ENCODE measurements at places on chromosomes 2 and 18. TPM values are rescaled to one million over a fixed set of nuclear protein-coding genes. Genes with fewer than 3 reads are reported as not detected.
A peak's percentile ranks its signal among the peaks of the same experiment; 100 is the strongest.

DNA sequence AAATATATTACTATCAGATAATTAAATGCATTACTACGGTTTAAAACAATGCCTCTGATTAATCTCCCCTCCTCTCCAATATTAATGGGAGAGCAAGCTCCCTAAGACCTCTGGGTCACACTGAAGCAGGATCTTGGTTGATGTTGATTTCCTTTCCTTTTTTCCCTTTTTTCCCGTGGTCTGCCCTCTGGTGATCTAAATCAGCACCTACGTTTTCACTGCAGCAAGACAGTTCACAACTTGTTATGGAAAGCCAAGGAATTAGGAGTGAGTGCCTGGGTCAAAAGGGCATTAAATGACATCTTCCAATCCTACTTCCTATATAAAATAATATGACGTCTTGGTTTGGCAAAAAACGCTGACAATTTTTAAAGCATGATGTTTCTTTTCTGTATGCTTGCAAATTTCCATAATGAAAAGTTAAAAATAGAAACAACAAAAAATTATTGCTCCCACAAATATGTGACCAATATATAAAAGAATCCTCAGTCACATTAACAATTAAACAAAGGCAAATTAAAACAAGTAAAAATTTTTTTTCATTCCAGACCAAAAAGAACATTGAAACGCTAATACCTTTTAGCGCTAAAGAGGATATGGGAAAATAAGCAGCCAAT is 7.9 kb upstream of the CFAP36 start:
- DNase-seq, result no peak

- no peak for DNase-seq
Measured at GRCh38 chr18:75297731-75298130, 87.1 kb downstream of the TSHZ1 start.

Gene MFF
- 63.5 TPM for total RNA-seq

- DNase-seq, result no peak
Measured at GRCh38 chr18:46346213-46346612, 242.0 kb downstream of the HAUS1 start.

GRCh38 chr2:97726261-97727064 is 13.1 kb downstream of the ZAP70 start:
- DNase-seq, result no peak

DNA sequence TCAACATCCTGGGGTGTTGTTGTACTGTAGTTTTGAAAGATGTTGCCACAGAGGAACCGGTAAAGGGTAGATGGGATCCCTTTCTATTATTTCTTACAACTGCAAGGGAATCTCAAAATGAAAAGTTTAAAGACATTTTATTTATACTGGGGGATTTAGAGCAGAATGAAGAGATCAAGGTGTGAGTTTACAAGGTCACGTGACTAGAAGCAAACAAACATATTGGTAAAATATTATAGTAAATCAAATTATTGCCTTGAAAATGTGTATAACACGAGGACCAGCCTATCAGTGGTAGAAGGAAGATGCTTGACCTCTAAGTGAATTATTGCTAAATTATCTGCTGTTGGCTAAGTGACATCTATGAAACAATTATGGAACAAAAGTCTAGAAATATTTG is 97.2 kb downstream of the SMIM21 start:
- DNase-seq, result no peak

Gene ANKRD30B
- total RNA-seq, result not detected

GRCh38 chr2:231163414-231164095 is 34.9 kb upstream of the ARMC9 start:
- DNase-seq, result no peak

DNA sequence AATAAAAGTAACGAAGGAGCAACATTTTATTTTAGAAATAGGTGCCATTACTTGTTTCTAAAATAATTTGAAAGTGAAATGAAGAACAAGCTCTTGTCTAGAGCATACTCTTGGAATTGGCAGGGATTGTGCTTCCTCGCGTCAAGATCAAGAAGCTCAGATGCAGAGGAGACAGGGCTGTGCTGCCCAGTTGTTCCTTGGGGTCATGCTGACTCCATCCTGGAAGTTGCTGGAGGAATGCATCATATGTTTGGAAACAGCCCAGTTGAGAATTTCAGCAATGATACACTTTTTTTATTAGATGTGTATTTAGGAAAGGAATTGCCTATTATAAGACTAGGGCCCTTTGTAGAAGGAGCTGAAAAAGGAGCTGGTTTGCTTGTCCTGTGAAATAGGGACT is 17.2 kb downstream of the LTBP1 start:
- no peak for DNase-seq

Gene TEX44
- not detected for total RNA-seq

DNA sequence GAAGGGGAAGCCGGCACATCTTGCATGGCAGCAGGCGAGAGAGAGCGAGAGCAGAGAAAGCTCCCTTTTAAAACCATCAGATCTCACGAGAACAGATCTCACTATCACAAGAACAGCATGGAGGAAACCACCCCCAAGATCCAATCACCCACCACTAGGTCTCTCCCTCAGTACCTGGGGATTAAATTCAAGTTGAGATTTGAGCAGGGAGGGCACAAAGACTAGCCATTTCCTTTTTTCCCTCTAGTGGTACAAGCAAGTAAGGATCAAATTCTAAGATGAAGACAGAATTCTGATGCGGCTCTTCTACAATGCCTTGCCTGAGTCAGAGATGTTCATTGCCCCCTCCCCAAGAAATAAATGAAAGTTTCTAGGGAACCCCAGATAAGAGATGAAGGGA is 45.6 kb upstream of the ANKRD44 start:
- no peak for DNase-seq

DNA sequence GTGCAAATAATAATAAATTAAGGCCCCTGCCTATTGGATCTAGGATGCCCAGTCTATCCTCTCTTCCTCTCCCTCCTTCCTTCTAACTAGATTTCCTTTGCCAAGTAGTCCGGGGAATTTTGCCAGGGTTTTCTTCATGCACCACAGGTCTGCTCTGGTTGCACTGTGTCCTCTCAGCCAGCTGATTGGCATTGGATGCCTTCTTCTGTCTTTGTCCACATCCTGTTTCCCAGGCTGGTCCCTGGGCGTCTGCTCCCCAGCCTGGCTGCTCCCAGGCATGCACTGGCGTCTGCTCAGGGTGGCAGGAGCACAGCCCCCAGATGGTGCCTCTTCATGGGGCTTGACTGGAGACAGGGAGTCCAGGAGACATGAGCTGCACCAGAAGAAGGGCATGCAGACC is 66.4 kb downstream of the GALR1 start:
- no peak for DNase-seq

DNA sequence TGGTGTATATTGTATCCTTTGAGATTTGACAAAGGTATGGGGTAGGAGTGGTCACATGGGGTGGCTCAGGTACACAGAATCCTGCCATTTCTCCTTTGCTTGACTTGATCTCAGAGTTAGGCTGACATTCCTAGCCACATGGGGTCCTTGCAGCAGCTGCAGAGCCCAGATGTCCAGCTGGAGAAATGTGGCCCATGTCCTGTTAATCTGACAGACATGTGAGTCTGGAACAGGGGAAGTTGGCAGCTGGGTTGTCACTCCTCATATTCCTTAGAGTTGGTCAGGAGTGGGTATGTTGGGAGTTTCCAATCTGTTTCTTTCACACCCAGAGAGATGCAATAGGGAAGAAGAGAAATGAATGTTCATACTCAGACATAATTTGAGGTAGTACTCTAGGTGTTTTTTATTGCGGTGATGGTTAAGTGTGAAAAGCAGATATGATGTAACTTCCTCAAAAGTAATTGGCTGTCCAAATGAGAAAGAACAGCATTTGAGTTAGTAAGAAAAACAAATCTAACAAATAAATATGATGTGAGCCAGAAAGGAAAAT is 402.6 kb upstream of the MEIS1 start:
- no peak for DNase-seq

Gene DHRS9
- total RNA-seq, result 0.34 TPM

- DNase-seq, result no peak
Measured at GRCh38 chr2:164178835-164179465, 442.3 kb downstream of the GRB14 start.

DNA sequence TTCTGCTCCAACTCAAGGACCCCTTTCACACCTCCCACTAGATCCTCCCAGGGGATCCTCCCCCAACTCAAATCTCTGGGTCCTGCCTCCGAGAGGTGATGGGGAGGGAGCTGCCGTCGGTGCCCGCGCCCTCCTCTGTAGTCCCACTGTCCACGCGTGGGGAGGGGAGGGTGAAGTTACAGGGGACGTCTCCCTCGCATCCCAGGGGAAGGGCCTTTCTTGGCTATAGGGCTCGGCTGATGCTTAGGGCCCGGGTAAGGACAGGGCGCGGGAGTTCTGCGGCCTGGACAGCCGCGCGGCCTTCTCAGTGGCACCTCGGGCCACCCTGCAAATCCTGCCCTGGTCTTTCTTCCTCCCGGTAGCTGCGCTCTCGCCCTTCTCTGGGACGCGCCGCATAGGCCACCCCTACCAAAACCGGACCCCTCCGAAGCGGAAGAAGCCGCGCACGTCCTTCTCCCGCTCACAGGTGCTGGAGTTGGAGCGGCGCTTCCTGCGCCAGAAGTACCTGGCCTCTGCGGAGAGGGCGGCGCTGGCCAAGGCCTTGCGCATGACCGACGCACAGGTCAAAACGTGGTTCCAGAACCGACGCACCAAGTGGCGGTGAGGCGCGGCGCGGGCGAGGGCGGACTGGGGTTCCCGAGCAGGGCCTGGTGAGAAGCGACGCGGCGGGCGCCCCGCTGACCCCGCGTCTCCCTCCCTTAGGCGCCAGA is 1.2 kb downstream of the TLX2 start:
- DNase-seq, result peak; percentile 49

DNA sequence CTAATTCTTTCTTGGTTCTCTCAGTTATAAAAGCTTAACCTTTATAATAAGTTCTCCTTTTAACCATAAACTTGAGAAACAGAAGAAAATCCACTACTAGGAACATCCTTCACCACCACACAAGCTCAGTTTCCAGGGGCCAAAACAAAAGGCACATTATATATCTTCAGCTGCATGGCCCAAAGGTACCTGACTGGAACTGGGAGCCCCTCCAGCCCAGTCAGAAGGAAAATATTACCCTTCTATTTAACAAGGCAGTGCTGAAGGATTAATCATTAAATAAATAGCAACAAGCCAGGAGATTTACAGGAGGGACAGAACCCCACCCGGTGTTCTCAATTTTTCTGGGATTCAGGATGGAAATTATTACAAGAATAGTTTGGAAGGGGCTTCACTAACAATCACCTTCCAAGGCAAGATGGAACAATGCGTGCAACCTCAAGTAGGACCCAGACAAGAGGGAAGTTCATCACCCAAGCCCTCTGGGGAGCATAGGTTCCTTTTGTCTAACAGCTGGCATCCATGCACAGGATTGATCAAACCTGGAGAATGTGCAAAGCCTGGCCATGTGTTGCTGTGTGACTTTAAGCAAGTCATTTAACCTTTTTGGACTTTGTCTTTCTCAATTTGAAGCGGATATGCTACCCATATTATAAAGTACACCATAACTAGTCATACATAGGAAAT is 159.6 kb upstream of the SETBP1 start:
- DNase-seq, result no peak

- DNase-seq, result no peak
Measured at GRCh38 chr2:173866874-173867618, 98.1 kb downstream of the SP3 start.

- no peak for DNase-seq
Measured at GRCh38 chr18:10660179-10660884, 134.5 kb downstream of the NAPG start.

- DNase-seq, result no peak
Measured at GRCh38 chr2:226818930-226819329, 16.9 kb upstream of the RHBDD1 start.

Gene PPP1R1C
- not detected for total RNA-seq

- no peak for DNase-seq
Measured at GRCh38 chr2:212465456-212465855, 73.1 kb downstream of the ERBB4 start.

Gene NCKAP5
- total RNA-seq, result not detected

Gene ARHGAP28
- not detected for total RNA-seq

Gene ERLEC1
- 22.2 TPM for total RNA-seq

GRCh38 chr2:59308108-59308507 is 1067.0 kb upstream of the FANCL start:
- DNase-seq, result no peak

GRCh38 chr2:240522406-240522805 is 35.4 kb downstream of the ANKMY1 start:
- DNase-seq, result no peak

DNA sequence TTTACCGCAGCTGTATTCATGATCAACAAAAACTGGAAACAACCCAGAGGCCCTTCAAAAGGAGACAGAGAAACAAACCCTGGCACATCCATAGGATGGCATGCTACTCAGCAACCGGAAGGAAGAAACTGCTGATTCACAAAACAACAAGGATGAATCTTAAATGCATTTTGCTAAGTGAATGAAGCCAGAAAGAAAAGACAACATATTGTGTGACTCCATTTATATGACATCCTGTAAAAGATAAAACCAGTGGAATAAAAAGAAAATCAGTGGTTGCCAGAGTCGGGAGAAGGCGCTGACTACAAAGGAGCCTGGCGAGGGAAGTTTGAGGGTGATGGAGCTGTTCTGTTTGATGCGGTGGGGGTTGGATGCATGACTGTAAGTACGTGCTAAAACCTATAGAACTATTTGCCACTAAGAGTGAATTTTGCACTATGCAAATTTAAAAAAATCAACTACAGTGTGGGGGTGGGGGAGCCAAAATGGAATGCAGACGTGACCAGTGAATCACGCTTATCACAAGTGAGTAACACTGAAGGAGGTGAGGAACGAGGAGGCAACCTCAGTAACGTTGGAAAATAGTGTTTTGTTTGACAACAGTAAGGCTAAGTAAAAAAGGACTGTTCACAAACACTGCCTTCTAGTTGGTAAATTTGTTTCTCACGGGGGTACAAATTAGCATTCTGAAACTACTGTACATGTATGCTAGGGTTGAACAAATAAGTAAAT is 108.9 kb downstream of the INHBB start:
- no peak for DNase-seq

Gene ITGB1BP1
- 104 TPM for total RNA-seq

Gene SRD5A2
- total RNA-seq, result not detected

DNA sequence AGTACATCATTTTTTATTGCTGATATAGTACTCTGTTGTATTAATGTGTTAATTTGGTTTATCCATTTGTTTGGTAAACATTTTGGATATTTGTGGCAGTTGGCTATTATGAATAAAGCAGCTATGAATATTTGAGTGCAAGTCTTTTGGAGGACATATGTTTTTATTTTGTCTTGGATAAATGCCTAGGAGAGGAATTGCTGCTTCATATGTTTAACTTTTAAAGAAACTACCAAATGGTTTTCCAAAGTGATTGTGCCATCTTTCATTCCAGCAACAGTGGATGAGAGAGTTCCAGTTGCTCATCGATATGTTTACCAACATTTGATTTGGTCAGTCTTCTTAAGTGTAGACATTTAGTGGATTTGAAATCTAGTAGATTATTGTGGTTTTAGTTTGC is 51.8 kb downstream of the MERTK start:
- DNase-seq, result no peak

- no peak for DNase-seq
Measured at GRCh38 chr2:57209799-57210198, 836.8 kb upstream of the VRK2 start.

DNA sequence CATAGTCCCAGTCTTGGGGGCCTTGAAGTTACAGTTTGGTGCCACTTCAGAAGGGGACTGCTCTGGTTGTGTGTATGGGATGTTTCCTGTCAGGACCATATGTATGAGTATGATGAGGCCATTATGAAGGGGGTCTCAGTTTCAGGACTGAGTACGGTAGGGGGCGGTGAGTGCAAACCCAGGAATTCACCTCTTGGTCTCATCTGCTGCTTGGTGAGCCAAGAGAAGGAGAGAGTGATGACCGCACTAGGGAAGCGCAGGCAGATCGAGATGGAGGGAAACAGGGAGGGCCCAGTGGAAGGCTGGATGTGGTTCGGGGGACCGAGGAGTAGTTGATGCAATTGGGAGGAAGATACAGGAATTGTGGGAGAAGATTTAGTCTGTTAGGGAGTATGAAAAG is 28.5 kb downstream of the DCDC2C start:
- DNase-seq, result no peak

Gene STK36
- 19.9 TPM for total RNA-seq

Data from activated naive CD8-positive, alpha-beta T cell treated with anti-CD3 and anti-CD28 coated beads, Interleukin-2, amount 10 ng/mL, durations not matched to agents 7 days and 5 days (primary cell).